GF-D8 (cell line): ENCODE measurements at places on chromosomes 7 and 10.
A peak's percentile ranks its signal among the peaks of the same experiment; 100 is the strongest.

DNA sequence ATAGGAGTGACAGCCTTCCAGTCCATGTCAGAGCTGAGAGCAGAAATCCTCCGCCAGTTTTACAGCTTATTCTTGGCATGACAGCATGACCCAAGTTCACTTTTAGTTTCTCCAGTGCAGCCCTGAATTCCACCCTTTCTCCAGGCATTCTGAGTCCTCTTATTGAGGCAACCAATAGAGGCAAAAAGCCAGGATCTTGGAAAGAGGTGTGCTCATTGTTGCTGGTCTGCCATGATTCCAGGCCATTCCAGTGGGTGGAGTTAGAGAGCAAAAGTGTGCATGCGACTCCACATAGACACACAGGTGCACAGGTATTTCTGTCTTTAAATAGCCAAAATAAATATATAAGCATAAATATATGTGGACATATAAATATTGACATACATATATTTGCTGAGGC, 224.7 kb upstream of the ADARB2 start:
- DNase-seq = no peak

DNA sequence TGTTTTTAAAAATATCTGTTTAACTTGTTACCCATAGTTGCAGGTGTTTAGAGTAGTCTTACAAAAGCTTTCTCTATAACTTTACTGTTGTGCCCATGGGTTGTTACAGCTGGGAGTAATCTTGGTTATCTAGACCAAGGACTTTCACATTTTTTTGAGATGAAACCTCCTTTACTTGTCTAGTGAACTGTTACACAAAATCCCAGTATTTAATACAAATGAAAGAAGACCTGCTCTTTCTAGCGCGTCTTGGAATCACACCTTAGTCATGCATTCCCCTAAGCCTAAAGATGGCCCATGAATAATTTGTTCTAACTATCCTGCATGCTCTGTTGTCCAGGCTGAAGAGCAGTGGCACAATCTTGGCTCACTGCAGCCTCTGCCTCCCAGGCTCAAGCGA, 38.0 kb downstream of the CSGALNACT2 start:
- DNase-seq = no peak

DNA sequence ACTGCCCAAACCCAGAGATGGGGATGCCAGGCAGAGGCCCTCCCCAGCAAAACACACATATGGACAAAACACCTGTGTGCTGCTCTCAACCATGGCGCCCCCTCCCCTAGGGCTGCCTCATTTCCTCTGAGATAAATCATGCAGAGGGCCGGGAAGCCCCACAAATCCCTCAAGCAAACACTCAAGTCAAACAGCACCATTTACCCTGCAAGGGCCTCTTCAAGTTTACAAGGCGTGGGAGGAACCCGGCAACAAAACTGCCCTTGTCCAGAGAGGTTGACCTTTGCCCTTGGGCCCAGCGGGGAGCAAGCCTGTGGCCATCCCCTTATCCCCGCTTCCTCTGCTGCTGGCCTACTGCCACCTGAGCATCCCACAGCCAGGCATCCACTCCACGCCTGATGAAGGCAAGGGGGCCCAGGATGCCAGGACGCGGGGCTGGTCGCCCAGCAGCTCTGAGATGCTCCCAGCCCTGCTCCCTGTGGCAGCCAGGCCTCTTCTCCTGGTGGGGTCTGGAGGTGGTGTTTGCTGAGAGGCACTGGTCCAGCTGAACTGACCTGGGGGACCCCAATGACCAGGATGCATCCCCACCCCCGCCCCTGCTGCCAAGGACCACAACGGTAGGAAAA, 77.4 kb downstream of the DLG5 start:
- no peak for DNase-seq

- no peak for DNase-seq
These were observed 363.4 kb downstream of the KCNMA1 start for GRCh38 chr10:77274046-77274795.

DNA sequence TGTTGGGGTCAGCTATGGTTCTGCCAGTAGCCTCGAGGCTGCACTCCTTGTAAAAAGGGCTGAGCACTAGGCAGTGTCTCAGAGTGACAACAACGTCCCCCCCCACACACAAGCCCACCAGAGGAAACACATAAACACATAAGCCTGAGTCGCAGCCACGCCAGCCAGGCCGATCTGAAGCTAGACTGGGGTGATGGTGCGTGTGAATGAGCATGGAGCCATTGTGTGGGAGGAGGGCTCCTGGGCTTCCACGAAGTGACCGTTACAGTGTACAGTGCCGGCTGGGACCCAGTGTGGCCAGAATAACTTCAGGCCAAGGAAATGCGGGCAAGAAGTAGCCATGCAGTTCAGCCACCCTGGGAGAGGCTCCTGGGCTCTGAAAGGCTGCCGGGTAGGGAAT, 3.7 kb upstream of the C10orf105 start:
- no peak for DNase-seq

DNA sequence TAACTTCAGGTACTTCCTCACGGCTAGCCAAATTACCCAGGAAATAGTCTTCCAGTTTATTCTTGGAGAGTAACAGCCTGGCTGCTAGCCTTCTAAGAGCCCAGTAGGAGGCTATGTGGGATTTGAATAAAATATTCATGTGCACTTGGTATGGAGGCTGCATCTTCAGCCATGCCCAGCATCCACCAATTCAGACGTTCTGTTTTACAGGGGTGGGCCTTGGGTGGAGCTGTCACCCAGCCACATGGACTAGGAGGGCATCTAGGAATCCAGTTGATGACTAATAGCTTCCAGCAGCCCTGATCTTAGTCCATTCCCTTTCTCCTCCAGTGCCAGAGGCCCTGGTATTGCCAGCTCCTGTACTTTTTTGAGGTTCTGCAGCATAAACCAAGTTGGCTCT, 66.3 kb upstream of the ZRANB1 start:
- DNase-seq = no peak

DNA sequence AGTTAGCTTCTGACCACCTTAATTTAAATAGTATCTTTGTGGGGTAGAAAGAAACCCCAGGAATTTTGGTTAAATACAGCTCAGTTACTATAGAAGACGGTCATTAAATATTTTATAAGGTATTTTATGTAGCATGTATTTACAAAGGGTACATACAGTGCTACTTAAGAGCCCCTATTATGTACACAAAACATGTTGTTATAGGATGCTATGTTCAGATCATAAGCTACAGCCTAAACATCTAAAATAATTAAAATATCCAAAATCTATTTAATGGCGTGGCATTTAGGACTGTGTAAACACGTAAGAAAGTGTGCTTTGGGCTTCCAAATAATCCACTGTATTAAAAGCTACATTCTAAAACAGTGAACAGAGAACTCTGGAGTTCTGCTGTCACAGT, 39.4 kb upstream of the DLX5 start:
- DNase-seq = no peak

DNA sequence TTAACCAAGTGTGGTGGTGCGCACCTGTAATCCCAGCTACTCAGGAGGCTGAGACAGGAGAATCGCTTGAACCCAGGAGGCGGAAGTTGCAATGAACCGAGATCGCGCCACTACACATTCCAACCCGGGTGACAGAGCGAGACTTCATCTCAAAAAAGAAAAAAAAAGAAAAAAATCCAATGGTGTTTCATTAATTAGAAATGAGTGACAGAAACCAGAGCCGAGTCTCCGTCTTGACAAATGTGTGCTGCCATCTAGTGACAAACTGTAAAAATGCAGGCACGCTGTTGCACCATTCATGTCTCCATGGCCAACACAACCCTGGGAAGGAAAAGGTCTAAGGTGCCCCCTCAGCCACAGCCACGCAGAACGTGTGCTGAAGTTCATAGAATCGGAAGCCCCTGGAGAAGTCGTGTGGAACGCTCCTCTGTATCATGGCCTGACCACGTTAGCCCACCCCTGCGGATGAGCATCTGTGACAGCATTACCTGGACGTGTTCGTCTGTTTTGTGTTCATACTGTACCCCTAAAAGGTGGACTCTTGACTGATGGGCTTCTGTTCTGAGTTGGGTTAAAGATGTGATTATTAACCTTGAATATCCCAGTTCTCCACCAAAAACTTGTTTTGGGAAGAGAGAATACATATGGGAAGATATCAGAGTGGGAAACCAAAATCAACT, 94.9 kb downstream of the LYZL2 start:
- peak; percentile 43 for DNase-seq

- peak; percentile 31 for DNase-seq
These were observed 132.2 kb downstream of the MAD1L1 start for GRCh38 chr7:2100278-2101208.

GRCh38 chr7:15403751-15404150, 158.1 kb downstream of the AGMO start:
- no peak for DNase-seq

GRCh38 chr7:70881167-70881847, 250.6 kb upstream of the GALNT17 start:
- no peak for DNase-seq

DNA sequence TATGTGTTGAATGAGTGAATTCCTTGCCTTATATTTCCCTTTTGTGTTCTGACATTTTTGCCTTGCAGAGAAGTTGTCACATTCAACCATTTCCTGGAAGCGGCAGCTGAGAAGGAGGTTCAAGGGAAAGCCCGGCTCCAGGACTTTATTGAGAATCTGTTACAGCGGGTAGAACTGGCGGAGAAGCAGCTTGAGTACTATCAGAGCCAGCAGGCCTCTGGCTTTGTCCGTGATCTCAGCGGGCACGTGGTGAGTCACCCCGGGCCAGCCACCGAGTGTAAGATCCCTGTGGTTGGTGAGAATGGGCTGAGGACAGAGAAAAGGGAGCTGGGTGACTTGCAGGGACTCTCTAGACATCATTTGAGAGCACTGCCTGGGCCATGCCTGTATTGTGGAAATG, 14.2 kb downstream of the ZNF365 start:
- DNase-seq = no peak

GRCh38 chr10:91556691-91557566, 75.9 kb downstream of the PPP1R3C start:
- no peak for DNase-seq

DNA sequence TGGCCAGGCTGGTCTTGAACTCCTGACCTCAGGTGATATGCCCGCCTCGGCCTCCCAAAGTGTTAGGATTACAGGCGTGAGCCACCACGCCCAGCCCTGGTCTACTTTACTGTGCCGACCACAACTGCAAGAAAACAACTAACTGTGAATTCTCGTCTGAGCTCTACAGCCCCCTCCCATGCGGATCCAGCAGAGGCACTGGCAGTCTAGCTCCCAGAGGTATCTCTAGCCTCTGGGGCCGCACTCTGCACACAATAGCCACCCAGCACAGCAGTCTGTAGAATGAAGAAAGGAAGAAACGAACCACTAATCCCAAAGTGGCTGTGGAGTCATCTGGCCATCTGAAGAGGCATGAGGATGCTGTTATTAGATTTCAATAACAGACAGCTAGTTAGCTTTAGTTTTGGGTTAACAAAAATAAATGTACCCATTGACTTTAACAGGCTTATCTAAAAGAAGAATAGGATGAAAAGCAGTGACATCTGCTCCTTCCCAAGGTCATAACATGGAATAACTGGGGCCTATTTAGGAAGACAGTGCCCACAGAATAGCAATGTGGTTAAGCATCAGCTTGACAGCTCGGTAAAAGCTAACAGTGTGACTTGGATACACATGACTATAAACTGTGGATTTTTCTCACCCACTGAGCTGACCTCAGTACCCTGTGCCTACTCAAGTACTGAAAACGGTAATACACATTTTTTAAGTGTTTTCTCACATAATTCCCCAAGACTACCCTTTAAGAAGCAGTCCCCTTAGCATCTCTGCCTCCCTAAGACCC, 131.9 kb downstream of the TNS3 start:
- DNase-seq = no peak

DNA sequence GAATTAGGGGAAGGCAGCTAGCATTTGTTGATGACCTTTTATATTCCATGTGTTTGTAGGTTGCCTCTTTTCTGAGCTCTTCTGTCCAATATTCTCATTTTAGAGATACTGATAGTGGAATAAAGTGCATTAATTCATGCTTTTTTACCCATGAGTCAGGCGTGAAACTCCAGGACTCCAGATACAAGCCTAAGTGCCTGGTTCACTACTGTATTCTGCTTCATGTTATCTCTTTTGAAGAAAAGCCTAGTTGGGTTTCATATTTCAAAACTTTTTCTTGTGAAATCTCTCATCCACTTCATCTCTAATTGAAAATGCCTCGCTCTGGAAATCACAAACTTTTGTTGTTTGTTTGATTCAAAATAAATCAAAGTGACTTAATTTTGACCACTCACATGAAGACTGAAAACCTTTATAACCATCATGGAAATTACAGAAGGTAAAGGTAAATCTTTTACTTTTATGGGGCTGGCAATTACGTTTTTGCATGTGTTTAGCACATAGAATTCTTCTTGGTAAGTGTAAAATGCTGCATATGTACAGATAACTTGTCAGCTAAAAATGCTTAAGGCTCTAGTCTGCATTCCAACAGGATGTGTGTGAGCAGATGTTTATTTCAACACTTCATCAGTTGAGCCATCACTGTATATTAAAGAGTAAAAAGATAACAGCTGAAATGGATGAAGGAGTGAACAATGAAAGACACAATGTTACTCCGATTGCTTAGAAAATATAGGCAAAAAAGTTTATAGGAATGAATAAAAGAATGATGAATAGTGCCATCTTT, 961.8 kb upstream of the CELF2 start:
- no peak for DNase-seq

DNA sequence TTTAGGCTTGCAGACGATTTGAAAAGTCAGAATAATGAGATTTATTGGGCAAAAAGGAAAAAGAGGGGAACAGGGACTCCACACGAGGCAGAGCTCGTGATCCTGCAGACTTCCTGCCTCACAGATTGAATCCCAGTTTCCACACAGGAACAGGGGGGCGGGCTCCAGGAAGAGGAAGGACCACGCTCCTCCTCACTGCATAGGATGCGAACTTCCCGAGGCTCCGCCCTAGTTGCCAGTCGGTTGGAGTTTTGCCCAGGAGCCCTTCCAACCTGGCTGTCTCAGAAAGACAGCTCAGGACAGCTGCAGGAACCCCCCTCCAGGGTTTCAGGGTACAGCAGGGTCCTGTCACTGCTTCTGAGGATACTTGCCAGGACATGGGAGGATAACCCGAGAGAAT, 488.3 kb upstream of the ADARB2 start:
- no peak for DNase-seq

- DNase-seq = no peak
These were observed 4.3 kb upstream of the MUC17 start for GRCh38 chr7:101015626-101016025.

DNA sequence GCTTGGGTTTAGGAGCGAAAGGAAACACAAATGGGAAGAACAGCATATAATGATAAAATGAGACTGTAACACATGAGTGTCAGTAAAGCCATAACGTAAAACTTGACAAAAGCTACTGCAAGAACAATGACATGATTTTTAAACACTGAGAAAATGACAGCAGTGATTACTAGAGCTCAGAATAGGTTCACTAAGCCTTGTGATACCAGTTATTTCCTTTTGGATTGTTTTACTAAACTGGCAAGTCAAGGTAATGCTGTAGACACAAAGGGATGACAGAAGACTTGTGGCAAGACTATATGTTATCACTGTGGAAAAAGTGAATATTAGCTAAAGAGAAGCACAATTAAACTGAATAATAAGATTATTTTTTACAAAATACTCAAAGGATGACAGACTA, 12.7 kb downstream of the NCOA4 start:
- DNase-seq = no peak
